ENCODE measurements at places on chromosomes 1 and 21.

DNA sequence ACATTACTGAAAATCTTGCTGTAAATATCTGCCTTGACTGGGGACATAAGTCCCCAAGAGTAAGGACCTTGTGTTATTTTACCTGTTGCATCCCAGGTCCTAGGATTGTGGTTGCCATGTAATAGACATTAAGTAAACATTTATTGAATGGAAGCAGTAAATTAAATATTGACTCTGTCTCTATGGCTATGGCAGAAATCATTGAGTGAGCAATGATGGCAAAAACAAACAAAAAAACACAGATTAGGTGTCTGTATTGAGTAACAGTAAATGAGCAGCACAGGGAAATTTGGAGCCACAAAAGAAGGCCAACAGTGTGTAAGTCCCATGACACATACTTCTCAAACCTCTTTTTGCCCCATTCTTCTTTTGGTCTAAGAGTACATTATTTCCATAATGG lies 240.4 kb downstream of the NFIA start:
- no peak for DNase-seq

GRCh38 chr1:18058206-18058921 lies 49.2 kb upstream of the IGSF21 start:
- no peak for DNase-seq

DNA sequence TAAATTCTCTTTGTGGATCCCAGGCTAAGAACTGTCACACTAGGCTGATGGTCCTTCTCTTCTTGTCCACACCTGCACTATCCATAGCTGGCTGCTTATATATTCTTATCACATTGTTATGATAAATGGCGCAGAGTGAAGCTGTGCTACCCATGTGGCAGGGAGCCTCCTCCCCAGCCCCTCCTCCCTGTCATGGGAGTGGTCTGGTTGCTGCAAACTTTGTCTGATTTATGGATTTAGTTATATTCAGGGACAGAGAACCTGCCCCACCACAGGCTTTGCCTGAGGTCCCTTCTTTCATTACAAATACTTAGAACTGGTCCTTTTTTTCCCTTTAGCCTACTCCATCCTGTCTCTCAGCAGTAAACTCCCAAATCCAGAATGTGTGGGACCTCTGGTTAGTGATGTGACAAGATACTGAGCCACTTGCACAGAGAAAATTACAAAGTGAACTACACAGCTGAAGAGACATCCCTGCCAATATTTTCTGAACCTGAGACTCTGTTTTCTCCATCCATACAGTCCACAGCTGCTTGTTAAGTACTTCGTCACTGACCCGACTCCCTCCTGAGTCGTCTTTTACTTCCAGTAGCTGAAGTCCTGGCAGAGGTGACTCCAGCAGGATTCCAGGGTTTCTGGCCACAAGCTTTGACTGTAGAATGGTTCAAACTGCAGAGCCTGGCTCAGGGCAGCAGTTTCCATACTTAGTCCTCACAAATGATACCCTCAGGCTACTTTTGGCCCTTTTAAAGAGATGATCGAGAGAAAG lies 37.6 kb downstream of the PTGFRN start:
- DNase-seq, result no peak

DNA sequence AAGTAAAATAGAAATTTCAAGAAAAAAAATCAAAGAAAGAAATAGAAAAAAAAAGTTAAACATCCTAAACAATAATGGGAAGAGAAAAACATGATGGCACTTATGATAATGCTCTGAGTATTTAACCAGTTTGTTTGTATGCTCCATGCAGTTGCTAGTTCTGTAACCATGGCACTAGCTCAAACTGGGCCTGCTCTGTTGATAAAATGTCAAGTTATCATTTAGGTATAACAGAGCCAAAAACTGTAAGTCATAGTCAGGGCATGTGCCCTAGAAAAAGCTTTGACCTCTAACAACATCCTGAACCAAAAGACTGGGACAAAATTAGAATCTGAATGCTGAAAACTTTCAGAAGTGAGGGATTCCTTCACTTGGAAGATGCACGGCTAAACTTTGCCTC lies 148.9 kb downstream of the KCNT2 start:
- no peak for DNase-seq

GRCh38 chr1:202998836-202999750 lies 8.1 kb upstream of the TMEM183A start:
- DNase-seq, result peak; percentile 84

DNA sequence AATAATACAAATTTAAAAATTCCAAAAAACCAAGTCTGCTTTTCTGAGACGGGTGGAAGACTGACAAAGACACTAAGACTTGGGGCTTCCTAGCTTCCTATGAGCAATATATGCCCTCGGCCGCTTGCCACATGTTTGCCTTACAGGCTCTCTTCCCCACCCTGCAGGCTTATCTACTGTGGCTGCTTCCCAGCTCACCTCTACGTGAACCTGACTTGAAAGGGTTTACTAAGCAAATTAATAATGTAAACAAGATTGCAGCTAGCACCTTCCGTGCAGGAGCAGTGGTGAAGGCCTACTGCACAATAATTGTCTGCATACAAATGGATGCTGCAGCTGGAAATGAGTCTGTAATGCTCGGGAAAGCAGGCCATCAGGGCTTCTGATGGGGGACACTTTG lies 152.9 kb upstream of the DAB1 start:
- no peak for DNase-seq

DNA sequence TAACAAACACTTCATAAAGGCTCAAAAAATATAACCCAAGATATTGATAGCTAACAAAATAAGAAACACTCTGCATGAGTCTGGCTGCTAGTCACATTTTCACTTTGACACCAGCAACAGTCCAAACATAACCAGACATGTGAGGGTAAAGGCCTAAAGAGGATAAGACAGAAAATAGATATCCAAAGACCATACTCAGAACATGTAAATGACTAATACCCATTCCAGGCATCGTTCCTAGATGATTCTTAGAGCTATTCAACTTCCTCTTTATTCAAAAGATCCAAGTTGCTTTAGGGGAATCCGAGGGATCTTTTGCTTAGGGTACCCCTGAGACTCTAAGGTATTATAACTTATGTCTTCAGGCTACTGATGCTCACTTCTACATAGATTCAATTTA lies 5.1 kb downstream of the COL24A1 start:
- DNase-seq, result peak; percentile 54

GRCh38 chr1:13661539-13661938 lies 38.4 kb upstream of the PRDM2 start:
- no peak for DNase-seq

- DNase-seq, result no peak
These were observed 23.2 kb upstream of the TMEM222 start for GRCh38 chr1:27298632-27299384.

- no peak for DNase-seq
These were observed 290.4 kb upstream of the PLXNA2 start for GRCh38 chr1:208534599-208534897.

GRCh38 chr1:177812144-177812543 lies 157.7 kb downstream of the SEC16B start:
- DNase-seq, result no peak

GRCh38 chr1:93938461-93939145 lies 29.4 kb upstream of the GCLM start:
- DNase-seq, result no peak

GRCh38 chr1:178192686-178193085 lies 98.8 kb downstream of the RASAL2 start:
- peak; percentile 88 for DNase-seq

DNA sequence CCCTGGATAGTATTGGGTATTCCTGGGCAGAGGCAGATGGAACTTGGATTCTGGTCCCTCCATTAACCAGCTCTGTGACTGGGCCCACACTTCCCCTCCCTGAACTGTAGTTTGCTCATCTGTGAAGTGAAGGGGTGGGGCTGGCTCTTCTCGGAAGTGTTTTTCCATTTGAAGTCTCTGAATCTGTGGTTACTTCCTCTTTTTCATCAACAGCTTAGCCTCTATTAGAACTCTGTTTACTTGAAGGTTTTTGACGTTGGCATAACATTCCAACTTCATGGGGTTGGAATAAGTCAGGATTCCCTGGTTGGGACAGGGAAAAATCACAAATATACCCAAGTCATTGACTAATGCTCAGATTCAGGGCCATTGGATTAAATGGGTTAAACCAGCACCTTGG lies 3.6 kb downstream of the KIAA0040 start:
- DNase-seq, result peak; percentile 83

DNA sequence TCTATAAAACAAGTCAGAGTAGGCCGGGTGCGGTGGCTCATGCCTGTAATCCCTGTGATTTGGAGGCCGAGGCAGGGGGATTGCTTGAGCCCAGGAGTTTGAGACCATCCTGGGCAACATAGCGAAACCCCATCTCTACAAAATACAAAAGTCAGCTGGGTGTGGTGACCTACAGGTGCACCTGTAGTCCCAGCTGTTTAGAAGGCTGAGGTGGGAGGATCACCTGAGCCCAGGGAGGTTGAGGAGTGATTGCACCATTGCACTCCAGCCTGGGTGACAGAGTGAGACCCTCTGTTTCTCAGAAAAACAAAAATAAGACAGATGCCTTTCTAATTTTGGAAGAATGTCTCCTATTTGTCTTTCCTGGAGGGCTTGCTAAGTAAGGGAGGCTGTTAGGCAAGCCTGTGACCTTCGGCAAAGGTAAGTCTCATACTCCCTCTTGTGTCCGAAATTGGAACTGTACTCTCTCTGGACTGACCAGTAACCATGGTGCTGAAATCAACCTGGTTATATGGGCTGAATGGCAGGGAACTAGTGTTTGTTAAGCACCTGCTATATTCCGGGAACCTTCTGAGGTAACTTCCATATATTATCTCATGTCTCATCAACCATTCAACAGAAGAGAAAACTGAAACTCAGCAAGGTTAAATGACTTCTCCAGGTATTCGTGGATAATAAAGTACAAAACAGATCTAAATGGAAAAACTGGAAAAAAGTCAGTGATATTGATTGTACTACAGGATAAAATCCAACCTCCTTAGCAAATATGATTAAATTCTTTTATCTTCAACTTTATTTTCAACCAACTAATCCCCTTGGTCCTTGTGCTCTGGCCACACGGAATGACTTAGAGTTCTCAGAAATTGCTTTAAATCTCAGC lies 11.8 kb upstream of the RAB3B start:
- peak; percentile 91 for DNase-seq

- DNase-seq, result no peak
These were observed 159.0 kb downstream of the MIS18A start for GRCh38 chr21:32119811-32120210.

GRCh38 chr1:157400766-157401165 lies 151.5 kb downstream of the FCRL5 start:
- DNase-seq, result no peak

- peak; percentile 7 for DNase-seq
These were observed 213.7 kb downstream of the PBX1 start for GRCh38 chr1:164772635-164773034.

GRCh38 chr1:37070126-37070525 lies 35.8 kb upstream of the GRIK3 start:
- no peak for DNase-seq

- DNase-seq, result no peak
These were observed 897 bp downstream of the CYYR1 start for GRCh38 chr21:26572076-26572701.

GRCh38 chr1:14954210-14954609 lies 199.3 kb upstream of the TMEM51 start:
- no peak for DNase-seq

DNA sequence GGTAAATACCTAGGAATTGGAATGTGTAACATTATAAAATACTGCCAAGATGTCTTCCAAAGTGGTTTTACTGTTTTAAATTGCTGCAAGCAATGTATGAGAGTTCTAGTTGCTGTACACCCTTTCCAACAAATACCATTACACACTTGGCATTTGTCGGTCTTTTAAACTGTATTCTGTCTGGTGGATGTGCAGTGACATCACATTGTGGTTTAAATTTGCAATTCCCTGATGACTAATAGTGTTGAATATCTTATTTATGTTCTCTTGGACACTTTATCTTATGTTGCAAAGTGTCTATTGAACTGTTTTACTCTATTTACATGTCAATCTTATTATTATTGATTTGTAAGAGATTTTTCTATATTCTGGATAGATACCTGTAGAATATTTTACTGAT lies 561.2 kb upstream of the B3GALT2 start:
- DNase-seq, result no peak

DNA sequence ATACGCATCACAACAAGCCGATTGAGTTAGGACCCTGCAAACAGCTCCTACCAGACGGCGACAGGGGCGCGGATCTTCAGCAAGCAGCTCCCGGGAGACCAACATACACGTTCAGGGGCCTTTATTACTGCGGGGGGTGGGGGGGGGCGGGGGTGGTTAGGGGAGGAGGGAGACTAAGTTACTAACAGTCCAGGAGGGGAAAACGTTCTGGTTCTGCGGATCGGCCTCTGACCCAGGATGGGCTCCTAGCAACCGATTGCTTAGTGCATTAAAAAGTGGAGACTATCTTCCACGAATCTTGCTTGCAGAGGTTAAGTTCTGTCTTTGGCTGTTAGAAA lies 162.0 kb downstream of the RUNX1 start:
- DNase-seq, result no peak

DNA sequence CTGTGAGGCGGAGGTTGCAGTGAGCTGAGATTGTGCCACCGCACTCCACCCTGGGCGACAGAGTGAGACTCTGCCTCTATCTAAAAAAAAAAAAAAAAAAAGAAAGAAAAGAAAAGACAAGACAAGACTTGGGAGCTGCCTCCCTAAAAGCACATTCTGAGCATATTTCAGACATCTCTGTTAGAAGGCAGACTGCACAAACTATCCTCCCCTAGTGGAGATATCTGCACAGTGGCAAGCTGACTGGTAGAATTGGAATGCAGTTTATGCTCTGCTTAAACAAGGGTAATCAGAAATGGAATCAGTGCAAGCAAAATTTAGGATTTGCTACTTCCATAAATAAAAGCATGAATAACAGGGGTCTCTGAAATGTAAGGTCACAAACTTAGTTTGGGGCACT lies 31.8 kb downstream of the GNG4 start:
- no peak for DNase-seq

GRCh38 chr1:228097333-228098081 lies 5.6 kb downstream of the C1orf35 start:
- DNase-seq, result no peak

Measured in suppressor macrophage treated with lipopolysaccharide for 1 hour (primary cell).